Activated CD4-positive, CD25-positive, alpha-beta regulatory T cell (primary cell): ENCODE measurements at places on chromosomes 13 and 19.

DNA sequence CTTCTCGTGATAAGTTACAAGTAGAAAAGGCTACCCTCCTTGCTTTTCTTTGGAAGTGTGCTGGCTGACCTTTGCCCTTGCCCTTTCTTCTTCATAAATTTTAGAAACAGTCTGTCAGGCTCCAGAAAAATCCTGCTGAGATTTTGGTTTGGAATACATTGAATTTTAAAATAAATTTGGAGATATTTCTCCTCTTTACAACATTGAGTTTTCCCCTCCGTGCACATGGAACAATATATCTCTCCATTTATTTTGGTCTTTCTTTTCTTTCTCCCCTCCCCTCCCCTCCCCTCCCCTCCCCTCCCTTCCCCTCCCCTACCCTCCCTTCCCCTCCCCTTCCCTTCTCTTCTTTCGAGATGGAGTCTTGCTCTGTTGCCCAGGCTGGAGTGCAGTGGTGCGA is 8.6 kb downstream of the KLK4 start:
- no peak for DNase-seq

DNA sequence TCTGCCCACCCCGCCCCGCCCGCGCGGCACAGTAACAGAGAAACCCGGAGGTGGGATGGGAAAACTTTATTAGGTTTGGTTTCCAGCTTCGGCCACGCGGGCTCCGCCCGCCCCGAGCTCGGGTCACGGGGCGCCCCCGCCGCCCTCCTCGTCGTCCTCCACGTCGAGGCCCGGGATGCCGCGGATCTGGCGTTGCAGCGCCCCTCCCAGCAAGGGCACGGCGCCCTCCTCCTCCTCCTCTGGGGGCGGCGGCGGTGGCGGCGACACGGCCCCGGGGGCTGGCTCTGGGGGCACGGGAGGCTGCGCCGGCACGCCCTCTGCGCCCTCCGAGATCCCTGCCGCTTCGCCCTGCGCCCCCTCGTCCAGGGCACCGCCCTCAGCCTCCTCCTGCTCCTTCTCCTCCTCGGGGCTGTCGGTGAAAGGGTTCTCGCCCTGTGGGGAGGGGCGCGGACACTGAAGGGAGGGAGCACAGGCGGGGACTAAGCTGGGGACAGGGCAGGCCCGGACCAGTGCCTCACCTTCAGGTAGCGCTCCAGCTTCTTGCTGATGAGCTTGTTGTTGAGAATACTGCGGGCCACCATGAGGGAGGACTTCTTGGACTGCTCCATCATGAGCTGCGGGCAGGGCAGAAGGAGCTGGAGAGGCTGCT is 536 bp upstream of the AKAP8 start:
- DNase-seq, result no peak

DNA sequence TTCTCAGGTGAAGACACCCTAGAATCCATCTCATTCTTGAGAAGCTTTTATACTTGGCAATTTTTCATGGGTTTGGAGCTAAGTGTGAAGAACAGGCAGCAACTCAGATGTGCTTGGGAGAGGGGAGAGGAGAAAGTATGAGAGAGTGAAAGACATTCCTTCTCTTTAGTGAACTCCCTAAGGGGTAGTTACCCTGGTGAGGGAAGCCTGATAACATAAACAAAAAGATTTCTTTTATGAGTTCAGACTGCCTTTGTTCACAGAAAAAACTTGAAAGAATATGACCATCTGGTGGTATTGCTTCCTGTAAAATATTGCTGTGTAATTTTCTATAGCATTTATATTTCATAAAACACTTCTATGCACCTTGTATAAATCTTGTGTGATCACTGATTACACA is at the start of gene STOML3:
STOML3 (minus strand) TSS at position 139 of the 400 bp plus-strand sequence; CDS start at position 29, 110 bp downstream.
- no peak for DNase-seq

DNA sequence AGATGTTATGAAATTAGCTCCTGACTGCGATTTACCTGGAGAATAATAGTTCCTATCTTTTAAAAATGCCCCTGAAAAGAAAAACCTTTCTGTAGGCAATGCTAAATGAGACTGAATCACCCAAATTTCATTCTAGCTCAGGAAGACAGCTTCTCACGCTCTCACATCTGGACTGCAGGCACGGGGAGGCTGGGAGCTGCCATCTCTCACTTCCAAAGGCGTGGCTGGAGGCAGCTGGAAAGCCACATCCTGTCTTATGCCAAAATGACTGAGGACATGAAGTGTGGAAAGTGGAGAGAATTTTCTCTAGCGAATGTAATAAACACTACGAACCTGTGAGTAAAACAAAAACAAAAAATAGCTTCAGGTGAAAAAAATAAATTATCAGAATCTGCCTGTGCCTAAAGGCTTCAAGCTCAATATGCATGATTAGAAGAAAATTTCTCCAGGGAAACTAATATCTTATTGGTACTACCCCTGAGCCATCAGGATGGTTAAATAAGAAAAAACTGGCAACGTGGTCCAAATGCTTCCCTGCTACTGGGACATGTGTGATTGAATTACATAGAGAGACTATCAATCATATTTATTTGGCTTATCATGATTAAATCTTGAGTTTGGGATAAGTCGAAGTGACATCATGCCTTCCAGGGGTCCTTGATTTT is 58.1 kb upstream of the UBL3 start:
- no peak for DNase-seq

GRCh38 chr13:57045826-57046546 is 94.7 kb upstream of the PRR20A start:
- DNase-seq, result no peak
